ENCODE measurements at places on chromosomes 2 and 18.

GRCh38 chr2:9335322-9335832 lies 88.0 kb downstream of the ITGB1BP1 start:
- DNase-seq = no peak

DNA sequence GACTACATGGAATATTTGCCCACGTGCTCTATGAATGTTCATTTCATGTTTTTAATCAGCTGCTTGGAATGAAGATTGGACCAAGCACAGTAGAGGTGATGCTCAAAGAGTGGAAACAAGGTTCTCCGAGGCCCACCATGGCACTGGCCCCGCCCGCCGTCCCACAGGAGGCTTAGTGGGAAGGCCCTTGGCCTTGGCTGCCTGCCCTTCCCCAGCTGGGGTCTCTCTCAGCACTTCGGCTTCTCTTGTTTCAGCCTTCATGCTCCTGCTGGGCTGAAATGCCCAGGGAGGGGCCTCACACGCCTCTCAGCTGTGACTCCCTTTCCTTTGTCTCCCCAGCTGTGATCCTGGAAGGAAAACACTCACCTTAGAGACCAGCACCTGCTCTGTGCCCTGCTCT lies 833.2 kb downstream of the GALR1 start:
- no peak for DNase-seq

- DNase-seq = no peak
Observed at GRCh38 chr2:238924032-238924431, 76.1 kb downstream of the TWIST2 start.

DNA sequence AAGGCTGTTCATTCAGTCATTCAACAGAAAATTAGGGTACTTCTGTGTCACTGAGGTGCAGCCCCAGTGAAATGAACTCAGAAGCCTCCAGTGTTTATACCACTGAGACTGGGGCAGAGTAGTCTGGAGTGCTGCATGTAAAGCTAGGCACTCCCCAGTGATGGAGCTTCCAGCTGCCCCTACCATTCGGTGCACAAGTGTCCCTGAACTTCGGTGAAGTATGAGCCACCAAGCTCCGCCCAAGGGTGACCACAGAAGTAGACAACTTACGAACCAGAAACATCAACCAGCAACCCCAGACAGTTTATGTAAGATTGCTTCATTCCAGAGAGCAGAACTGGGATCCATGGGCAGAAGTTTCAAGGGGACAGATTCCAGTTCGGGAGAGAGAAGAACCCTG lies 70.6 kb upstream of the FOSL2 start:
- no peak for DNase-seq

- no peak for DNase-seq
Observed at GRCh38 chr2:227932403-227932802, 61.0 kb downstream of the DAW1 start.

DNA sequence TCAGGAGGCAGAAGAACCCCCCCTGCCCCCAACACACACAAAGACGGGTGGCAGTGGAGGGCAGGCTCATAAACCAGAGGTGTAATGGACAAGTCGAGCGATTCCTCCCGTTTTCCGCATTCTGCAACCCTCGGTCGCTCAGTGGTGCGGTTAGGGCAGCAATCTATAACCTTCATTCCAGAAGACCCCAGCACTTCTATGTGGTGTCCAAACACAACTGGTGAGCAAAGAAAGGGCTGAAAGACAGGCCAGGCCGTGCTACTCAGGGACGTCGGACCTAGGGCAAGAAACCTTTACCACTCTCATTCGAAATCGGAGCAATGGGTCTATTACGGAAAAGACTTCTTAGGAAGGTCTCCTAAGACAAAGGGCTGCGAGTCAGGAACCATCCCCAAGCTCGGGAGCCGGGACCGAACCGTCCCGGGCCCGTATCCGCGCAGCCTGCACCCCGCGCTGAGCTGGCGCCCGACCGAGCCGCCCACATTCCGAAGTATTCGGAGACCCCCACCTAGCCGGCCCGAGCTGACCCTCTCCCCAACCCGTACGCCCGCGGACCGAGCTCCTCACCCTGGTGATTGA lies 568 bp downstream of the ARL5A start:
- peak; percentile 86 for DNase-seq

DNA sequence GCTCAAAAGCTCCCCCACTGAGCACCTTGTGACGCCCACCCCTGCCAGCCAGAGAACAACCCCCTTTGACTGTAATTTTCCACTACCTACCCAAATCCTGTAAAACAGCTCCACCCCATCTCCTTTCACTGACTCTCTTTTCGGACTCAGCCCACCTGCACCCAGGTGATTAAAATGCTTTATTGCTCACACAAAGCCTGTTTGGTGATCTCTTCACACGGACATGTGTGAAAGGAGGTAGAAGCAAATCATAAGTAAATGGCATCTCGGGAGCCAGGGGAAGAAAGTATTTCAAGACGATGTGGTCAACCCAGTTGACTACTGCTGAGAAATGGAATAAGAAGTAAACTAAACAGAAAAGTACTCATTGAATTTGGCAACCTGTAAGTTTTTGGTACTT lies 11.2 kb upstream of the NCKAP1 start:
- DNase-seq = no peak

GRCh38 chr18:45850021-45850420 lies 24.5 kb downstream of the SIGLEC15 start:
- DNase-seq = no peak

- DNase-seq = no peak
Observed at GRCh38 chr2:171979103-171979502, 20.6 kb upstream of the METAP1D start.

DNA sequence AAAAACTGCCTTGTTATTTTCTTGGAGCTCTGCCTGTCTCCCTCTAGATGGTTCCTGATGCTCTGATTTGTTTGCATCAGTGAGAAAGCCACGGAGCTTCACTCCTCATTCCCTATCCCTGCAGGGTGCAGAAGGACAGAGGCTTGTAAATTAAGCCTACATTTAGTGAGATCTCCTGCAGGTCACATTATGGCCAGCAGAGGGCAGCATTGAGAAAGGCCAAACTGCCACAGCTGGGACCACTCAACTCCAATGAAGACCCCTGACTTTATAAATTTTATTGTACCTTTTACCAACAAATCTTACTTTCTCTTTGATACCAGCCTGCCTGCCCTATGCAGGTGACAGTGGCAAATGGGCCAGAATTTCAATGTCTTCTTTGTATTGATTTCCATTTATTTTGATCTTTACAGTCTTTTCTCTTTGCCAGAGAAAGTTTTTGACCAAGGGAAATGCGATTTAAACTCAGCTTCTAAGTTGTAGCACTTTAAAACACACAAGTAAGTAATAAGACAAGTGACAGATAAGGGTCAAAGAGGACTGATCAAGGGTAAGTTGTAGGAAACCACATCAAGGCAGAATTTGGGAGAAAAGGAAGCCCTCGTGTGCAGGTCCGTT lies 1029.1 kb upstream of the KLHL29 start:
- DNase-seq = peak; percentile 63

DNA sequence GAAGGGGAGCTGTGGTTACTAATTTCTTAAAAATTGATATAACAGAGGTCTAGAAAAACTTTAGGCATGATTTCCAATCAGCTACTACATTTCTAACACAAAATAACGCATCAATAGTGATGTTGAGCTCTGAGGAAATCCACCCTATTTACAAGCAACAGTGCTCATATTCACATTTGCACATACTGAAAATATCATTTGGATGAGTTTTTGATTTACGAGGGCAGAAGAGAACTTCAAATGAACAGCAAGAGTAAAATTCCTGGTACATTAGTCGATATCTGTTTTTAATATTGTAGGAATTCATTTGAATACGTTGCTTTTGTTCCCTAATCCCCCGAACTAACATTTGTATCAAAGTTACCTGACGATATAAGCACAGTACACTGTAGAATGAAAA lies 761.0 kb upstream of the POU3F3 start:
- DNase-seq = no peak

DNA sequence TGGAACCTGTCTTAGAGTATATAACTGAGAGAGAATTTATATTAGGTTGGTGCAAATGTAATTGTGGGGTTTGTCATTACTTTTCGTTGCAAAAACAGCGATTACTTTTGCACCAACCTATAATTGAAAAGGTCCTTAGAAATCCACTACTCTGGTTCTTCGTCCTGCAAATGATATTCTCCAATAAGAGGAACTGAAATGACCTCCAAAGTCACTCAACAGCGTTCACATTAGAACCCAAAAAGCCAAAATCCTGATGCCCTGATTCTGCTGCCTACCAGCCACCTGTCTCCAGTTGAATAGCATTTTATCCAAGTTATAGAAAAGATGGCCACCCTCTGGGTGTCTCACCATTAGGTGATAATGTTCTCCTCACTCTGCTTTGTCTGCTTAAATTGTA lies 230.6 kb downstream of the SETBP1 start:
- DNase-seq = no peak

DNA sequence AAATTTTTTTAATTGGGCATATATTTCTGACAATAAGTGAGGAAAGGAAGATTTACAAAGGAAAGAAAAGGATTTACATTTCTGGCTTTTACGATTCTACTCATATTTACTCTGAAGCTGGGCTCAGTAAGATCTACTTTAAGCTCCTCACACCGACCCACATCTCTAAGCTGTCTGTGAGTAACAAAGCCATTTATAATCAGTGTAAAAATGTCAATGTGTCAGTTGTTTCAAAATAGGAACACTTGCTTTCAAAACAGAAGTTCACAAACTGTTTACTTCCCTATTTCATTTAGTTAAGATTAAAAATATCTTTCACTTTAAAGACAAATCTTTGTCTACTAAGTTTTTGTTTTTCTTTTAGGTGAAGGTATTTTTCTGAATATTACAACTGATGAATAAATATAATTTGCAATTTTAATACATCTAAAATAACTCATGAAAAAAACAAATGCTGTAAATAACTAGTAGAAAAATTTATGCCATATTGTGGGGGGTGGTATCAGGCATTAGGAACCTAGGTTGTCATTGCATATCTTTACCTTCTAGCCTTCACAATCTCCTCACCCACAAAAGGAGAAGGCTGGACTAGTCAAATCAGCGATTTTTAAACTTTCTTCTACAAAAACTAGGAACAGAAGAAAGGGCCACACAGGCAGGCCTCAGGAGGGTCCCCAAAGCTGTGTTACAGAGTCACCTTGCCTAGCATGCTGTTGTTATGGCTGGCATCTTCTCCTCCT lies 64.5 kb downstream of the TMEM131 start:
- no peak for DNase-seq

DNA sequence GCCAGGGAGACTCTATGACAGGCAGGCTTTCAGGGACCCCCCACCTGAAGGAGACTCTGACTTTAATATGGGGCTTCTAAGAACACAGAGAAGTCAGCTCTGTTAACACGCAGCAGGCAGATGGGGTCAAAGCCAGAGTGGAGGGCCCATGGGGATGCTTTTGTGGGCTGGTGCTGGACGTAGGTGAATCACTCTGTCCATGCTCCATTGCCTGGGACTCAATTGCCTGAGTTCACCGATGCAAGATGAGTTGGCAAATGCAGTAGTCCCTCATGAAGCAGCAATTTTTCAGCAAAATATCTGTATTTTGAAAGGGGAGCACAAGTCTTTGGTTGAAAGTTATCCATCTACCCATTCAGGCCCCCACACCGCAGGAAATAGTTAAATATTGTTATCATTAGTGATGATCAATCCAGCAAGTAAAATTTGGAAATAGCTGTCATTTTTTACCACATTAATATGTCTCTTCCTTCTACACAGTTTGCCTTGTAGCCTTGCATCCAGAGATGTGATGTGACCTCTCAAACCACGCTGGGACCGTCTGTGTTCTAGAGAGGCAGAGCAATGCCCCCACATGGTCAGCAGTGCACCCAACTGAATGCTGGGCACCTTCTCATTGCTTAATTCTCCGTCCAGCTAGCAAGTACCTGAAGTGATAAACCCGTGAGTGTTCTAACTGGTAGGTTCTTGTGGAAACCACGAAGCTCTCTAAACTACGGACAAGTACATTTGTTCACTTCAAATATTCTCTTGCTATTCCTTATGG lies 34.8 kb upstream of the FAM110C start:
- no peak for DNase-seq

DNA sequence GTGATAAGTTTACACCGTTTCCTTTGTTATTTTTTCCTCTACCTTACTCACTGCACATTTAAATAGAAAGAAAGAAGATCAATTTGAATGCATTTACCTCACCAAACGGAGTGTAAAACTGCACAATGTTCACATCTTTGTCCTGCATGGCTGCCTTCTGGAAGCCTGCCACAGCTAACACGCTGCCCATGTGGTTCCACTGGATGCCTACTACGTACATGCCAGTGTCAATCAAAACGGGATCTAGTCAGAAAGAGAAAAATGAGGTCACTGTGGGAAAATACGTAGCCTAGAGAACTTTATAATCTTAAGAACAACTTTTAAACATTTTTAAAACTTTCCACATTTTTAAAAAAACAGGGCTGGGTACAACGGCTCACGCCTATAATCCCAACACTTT lies 16.4 kb downstream of the WDR35 start:
- DNase-seq = no peak

DNA sequence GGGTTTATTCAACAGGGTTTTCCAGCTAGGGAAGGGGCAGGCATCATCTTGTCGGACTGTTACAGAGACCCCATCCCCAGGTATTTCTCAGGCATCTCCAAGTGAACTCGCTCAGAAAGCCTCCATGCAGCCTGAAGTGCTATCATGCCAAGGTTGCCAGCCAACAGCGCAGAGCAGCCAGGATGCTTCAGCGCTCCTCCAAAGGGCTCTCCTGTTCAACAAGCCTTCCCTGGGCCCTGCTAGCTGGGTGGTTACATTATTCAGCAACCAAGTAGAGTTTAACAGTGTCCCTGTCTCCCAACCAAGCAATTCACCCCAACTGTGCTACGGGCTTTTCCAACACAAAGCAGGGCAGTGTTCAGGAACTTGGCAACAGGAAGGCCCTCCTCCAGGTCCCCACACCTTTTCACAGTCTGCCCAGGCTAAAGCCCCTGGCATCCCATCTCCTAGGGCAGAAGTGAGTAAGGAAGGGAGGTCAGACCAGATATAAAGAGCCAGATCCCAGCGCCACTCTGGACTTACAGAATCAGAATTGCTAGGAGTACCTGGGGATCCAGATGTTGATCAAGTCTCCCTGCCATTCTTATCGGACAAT lies 52.9 kb downstream of the ZBTB7C start:
- no peak for DNase-seq

GRCh38 chr2:157190151-157190550 lies 67.4 kb upstream of the GALNT5 start:
- no peak for DNase-seq

DNA sequence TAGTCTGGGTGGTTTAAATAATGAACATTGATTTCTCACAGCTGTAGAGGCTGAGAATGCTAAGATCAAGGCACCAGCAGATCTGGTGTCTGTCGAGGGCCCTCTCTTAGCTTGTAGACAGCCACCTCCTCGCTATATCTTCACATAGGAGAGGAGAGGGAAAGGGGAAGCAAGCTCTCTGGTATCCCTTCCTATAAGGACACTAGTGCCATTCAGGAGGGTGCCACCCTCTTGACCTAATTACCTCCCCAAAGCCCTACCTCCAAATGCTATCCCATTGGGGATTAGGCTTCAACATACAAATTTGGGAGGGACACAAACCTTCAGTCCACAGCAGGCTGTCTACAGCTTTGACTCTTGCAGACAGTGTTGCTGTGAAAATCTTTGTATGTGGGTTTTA lies 76.7 kb downstream of the BOLA3 start:
- no peak for DNase-seq

DNA sequence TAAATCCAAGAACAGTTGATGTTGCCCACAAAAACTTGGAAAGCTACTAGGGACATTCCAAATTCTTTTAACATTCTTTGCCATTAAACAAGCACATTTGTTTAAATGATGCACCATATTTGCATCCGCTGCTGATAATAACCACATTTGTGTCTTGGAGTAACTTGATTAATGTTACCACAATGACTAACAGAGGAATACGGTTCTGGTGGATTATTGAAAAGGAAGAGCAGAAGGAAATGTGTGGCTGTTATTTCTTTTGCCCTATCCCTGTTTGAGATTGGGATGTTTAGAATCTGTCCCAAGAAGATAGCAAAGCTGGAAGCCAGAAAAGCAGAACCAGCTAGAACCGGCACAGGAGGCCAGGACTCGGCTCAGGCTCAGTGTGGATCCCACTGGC lies 39.2 kb upstream of the RASGRP3 start:
- no peak for DNase-seq
